ENCODE measurements at places on chromosomes 2 and 18.

DNA sequence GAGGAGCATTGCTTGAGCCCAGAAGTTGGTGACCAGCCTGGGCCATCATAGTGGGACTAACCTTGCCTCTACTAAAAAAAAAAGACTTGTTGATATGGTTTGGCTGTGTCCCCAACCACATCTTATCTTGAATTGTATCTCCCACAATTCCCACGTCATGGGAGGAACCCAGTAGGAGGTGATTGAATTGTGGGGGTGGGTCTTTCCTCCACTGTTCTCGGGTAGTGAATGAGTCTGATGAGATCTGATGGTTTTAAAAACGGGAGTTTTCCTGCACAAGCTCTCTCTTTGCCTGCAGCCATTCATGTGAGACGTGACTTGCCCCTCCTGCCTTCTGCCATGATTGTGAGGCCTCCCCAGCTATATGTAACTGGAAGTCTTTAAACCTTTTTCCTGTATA, 47.0 kb downstream of the PROC start:
- no peak for DNase-seq

DNA sequence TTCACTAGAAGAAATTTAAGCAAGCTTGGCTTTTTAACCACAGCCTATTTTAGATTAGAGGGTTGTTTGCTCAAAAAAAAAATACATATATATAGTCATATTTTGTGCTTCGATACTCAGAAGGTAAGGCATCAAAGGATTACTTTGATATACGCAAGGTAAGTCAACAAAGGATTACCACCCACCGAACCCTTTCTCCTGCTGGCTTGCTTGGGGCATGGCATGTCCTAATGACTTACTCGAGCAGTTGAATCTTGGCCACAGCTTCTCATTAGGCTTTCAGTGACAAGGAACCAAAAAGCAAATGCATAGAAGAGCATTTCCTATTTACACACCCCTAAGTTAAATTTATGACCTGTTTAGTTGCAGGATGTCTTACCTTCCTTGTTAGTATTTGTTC, 295.7 kb downstream of the AGAP1 start:
- DNase-seq, result no peak

DNA sequence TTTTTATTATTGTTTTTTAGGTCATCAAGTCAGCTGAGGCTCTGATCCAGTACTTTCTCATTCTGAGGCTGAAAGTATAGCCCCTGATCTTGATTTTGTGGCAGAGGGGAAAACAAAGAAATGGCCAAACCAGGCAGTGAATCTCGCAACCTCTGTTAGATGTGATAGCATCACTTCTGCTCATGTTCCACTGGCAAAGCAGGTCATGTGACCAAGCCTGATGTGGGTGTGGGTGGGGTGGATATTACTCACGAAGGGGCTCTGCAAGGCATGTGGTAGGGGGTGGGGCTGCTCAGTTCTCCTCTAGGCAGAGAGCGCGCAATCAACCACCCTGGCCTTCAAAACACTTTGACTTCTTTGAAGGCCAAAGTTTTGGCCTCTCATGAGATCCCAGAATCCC, 254.2 kb downstream of the MYCN start:
- no peak for DNase-seq

- no peak for DNase-seq
Observed at GRCh38 chr2:10880586-10881321, 31.0 kb upstream of the KCNF1 start.

GRCh38 chr2:112834396-112835037, 2.1 kb downstream of the IL1B start:
- no peak for DNase-seq

DNA sequence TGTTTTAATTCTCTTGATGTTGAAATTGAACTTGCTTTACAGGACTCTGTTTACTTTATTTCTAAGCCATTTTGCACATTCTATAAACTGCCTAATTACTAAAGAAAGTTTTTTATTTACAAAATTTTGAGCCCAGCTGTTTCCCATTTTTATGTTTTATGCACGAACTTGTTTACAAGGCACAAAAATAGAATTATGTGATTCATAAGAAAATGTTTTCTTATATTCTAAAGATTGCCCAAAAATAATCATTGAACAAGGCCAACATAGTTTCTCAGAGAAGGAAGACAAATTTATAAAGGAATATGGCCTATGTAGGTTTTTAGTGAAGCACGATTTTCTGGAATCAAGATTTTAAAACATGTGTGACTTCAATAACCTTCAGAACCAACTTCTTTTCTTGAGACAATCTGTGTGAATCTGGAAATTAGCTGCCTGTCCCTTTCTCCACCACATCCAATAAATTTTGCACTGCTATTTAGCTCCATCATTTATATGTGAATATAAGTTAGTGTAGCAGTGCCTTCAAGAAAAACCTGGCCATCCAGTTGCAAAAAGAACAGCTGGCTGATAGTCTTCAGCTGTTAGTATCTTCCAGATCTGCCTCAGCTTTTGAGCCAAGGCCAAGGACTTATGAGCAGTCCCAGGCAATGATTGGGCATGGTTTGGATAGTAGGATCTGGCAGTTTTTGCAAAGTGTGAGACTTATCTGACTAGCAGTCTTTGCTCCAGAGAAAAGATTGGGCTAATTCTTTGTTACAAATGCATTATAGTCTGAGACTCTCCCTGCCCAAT, 253.2 kb upstream of the COL3A1 start:
- no peak for DNase-seq

DNA sequence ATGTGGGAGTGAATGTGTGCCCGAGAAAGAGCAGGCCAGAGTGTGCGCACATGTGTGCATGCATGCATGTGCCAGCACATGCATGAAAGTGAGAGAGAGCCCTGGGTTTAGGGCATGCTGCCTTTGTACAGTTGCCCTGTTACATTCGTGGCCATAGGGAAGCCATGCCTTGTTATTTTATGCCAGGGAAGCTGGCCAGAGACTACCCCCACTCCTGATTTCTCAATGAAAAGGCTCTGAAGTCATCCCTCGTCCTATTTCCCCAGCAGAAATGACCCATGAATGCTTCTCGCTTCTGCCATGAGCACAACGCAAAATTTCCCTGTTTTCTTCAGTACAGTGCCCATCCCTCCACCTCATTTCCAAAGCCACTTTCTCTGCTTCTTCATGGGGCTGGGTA, 143.0 kb downstream of the CELF4 start:
- no peak for DNase-seq

DNA sequence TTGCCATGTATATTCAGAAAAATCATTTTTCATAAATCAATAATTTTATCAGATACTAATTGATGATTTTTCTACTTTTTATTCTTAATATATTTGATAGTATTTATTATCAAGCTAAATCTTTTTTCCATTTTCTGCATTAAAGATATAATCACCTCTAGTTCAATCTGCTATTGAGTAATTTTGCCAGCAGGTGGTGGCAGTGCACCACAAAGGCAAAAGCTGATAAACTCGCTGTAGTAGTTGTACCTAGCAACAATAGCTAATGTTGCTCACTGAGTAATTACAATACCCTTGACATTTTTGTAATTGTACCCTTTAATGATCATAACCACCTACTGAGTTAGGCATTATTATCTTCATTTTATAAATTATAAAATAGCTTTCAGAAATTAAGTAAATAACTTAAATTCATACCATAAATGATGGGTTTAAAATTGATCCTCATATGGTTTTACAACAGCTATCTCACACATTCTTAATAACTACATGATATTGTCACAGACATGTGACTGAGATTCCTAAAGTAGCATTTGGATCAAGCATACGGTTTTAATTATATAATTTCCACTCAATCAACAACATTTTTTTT, 52.0 kb upstream of the CALCRL start:
- DNase-seq, result peak; percentile 21

GRCh38 chr2:88216641-88217040, 46.5 kb downstream of the THNSL2 start:
- no peak for DNase-seq

Measured in NCI-H1092 treated with DMSO at 0.1 percent for 48 hours (cell line).